ENCODE measurements at places on chromosomes 16 and 17.

GRCh38 chr17:2040942-2041560, 771 bp upstream of the OVCA2 start:
- DNase-seq: peak; percentile 25

DNA sequence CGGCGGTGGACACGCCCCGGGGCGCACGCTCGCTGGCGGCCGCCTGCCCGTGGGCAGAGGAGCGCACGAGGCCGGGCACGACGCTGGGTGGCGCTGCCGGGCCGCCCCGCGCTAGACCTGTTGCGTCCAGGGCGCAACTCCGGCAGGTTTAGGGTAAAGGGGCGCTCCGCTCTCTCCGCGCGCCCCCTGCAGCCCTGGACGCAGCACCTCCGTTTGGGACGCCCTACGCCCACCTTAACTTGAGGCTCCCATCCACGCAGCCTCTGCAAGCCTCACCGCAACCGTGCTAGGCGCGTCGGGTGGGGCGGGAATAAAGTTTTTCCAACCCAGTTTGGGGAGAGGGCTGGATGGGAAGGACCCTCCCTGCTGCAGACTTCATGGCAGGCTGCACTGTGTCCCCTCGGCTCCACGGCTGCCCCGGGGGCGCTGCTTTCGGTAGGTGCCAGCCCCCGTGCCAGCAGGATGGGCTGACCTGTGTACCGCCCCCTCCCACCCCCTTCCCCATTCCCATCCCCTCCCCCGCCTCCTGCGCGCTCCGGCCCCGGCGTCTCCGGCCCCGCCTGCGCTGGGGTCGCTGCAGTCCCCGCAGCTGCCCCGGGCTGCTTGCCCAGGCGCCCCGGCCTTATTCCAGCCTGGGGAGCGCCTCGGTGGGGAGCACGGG, at the start of gene SYT17:
SYT17 (plus strand) TSS at position 531 of the 661 bp plus-strand sequence. CDS start 407 bp downstream, outside the sequence.
- DNase-seq: peak; percentile 45

DNA sequence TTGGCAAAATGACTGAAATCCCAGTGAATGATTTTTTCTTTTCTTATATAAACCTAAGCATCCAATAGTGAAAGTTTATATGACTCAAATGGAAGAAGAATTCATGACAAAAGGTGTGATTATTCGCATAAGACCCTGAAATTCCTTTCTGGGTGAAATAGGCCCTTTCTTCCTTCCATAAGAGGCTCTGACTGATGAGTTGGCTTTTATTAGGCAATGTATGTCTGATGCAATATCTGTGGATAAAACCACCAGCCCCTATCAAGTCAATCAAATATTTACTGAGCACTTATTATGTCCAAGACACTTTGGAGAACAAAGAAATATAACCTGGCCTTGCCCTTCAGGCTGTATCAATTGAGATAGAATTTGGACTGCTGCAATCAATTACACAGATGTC, 316.6 kb downstream of the CDH13 start:
- no peak for DNase-seq

GRCh38 chr16:17628983-17629382, 158.2 kb upstream of the XYLT1 start:
- no peak for DNase-seq

DNA sequence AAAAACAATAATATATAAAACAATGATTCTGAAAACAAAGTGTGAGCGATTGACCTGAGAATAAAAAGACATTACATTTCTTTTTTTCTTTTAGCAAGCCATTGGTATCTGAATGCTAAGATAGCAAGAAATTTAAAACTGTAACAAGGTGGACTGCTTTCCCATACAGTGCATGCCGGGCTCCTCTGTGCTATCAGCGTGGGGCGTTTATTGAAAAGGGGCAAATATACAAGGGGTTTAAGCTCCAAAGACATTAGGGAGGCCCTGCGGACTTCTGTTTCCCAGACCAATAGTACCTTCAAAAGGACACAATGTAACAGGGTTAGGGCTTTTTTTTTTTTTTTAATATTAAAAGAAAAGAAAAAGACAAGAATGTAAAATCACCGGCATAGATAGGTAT, 261.3 kb downstream of the ZFHX3 start:
- DNase-seq: no peak

DNA sequence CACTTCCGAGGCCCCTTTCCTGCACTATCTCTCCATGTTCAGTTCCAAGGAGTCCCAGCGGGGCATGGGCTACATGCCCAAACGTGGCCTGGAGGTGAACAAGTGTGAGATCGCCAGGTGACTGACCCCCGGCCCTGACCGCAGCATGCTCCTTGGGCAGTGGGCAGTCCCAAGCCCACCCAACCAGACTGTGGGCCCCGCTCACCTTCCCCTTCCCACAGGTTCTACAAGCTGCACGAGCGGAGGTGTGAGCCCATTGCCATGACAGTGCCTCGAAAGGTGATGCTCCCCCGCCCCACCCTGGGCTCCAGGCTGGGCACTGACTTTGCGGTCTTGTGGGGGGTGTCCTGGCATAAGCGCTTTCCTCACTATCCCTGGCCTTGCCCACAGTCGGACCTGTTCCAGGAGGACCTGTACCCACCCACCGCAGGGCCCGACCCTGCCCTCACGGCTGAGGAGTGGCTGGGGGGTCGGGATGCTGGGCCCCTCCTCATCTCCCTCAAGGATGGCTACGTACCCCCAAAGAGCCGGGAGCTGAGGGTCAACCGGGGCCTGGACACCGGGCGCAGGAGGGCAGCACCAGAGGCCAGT, 4.7 kb downstream of the CORO1A start:
- no peak for DNase-seq

- DNase-seq: no peak
These were observed 6.7 kb downstream of the GEMIN4 start for GRCh38 chr17:745406-745805.

DNA sequence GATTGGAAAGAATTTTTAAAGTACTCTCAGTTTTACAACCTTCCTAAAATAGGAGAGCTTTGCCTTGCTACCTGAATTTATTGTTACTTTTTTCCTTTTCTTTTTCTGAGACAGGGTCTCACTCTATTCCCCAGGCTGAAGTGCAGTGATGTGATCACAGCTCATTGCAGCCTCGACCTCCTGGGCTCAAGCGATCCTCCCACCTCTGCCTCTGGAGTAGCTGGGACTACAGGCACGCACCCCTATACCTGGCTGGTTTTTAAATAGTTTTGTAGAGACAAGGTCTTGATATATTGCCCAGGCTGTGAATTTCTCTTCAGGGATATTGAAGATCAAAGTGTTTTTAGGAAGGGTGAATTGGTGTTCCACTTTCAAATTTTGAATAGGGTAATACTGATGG, 3.8 kb downstream of the MPV17L start:
- DNase-seq: no peak

DNA sequence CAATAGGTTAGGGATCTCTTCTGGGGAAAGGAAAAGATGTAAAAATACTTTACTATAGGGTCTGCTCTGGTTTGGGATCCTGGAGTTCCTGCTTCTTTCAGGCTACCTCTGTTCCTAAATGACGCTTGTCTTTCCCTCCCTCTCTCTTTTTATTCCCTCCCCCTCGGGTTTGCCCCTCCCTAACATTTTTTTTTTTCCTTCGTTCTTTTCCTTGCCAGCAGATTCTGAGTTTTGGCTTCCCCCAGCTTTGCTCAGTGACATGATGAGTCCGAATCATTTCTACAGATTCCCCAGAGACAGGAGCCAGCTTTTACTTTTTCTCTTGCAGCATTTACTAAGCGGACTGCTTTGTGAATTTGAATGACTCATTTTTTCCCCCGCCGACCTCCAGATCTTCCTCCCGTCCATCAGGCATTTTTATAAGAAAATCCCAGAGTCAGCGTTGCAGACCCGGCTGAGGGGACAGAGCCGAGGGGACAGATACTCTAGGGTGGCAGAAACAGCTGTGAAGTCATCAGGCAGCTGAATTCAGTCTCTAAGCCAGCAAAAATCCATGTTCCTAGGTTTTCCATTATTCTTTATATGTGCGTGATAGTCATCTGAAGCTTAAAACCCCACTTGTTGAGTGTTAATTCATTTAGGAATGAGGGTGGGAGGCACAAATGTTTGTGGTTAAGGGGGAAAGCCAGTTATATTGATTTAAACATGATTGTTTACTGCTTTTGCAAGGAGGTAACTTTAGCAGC, at the start of gene TMEM100:
TMEM100 (minus strand) TSS at position 123 of the 746 bp plus-strand sequence. CDS start 1,794 bp downstream, outside the sequence.
- no peak for DNase-seq

- DNase-seq: no peak
These were observed 56.3 kb downstream of the MRM3 start for GRCh38 chr17:838486-838885.

- DNase-seq: no peak
These were observed 61.0 kb downstream of the SMPD3 start for GRCh38 chr16:68387301-68387700.

DNA sequence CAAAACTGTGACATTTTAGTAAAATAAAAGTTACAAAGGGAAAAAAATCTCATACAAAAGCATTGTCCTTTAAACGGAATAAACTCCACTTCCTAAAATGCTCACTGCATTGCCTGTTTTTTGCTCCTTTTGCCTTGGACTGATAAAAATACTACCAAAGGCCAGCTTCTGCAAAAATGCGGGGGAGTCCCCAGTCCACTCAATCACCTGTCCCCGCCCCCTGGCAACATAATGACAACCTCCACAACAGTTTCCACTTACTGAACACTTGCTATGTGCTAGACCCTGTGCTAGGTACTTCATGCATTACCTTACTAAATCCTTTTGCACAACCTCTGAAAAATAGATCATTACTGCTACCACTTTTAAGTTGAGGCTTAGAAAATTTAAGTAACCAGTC, 172.7 kb upstream of the CCL2 start:
- no peak for DNase-seq

GRCh38 chr17:18958611-18959010, 6.6 kb downstream of the SLC5A10 start:
- DNase-seq: no peak

DNA sequence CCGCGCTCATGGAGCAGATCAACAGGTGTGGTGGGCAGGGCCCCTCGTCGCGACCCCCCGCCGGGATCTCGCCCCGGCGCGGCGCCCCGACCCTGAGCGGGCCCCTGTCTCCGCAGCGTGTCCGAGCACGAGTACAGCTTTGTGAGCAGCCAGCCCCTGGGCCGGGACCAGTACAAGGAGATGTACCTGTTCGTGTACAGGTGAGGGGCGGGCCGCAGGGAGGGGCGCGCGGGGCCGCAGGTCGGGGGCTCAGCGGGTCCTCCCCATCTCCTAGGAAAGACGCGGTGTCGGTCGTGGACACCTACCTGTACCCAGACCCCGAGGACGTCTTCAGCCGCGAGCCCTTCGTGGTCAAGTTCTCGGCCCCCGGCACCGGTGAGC, 848 bp downstream of the DNASE1L2 start:
- DNase-seq: no peak

GRCh38 chr16:49213594-49213993, 68.0 kb downstream of the CBLN1 start:
- no peak for DNase-seq

DNA sequence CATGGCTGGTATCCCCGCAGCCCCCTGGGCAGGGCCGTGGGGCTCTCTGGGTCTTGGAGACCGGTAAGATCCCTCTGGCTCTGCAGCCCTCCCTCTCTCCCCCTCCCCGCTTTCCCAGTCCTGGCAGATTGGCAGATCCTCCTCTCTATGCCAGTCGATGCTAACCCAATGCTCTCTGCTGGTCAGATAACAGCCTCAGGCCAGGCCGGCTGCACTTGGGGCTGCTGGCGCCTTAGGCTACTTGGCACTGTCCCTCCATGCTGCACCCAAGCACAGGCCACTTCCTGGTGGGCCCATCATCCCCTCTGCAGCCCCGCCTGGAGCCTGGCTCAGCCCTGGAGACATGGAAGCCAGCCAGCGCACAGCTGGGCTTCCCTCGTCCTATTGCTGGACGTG, 81.7 kb downstream of the RTN4RL1 start:
- DNase-seq: no peak

- no peak for DNase-seq
These were observed 62.3 kb downstream of the MARCHF10 start for GRCh38 chr17:62745806-62746205.

DNA sequence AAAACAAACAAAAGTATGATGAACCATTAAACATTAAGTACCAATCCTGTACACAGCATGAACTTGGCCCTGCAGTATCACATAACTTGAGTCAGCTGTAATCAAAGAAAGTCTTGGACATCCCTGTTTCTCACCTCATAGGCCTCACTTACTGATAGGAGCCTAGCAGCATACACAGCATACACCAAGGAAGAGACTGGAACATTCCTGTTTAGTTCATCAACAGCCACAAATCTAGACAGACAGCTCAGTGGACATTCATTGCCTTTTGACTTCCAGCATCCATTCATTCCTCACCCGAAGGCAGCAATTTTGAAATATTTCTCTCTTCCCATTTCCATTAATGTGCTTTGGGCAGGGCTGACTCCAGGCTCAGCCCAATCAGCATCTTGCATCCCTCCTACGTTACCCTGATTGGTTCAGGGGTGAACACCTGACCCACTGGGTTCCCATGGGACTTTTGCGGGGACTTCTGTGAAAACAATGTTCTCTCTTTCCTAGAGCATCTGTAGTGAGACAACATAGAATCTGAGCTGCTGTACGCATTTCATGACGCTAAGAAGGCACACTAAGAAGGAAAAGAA, 336.7 kb upstream of the ZFHX3 start:
- no peak for DNase-seq

GRCh38 chr17:82387705-82388106, 16.1 kb downstream of the UTS2R start:
- no peak for DNase-seq

DNA sequence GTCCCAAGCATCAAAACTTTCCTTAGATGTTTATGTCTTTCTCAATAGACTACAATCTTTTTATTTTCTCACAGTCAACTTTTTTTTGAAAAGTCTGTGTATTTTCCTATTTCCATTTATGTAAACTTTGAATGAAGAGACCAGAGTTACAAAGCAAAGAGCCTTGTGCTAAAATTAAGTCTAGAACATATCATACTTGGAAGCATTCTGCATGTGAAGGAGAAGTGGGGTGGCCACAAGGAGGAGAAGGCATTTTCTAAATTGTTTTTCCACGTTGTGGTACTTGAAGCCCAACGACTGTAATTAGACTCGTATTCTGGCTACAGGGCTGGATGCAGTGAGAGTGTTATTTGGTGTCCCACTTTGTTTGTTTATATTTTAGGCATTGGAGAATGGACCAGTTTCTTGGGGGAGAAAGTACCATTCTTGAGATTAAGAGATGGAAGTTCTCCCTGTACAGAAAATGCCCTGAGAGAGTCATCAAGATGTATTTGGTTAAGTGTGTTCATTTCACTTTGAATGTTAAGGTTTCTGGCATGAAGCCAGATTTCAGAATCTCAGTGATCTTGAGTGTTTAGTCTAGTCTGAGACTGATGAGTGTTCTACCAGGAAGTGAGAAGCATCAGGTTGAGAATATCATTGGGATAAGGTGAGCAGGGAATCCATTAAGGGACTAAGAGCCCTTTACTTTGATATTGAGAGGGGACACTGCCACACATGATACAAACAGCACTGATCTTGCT, 71.6 kb downstream of the MAP2K6 start:
- DNase-seq: no peak

DNA sequence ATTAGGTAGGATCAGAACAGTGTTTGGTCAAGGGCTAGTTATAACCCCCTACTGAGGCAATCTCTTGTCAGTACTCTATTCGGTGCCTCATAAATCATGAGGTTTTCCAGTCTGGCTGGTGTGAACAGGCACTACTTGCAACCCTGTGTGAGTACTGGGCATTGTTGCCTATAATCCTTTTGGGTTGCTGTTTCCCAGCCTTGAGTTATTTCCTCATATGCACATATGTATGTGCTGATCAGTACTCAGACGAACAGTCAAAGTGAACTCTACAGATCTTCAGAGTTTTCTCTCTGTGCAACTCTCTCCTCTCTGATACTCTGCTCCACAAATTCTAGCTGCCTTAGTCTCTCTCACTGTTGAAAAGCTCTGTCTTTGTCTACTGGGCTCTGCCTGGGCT, 164.3 kb downstream of the CDK5R1 start:
- no peak for DNase-seq
